Hematopoietic multipotent progenitor cell treated with erythropoietin and hydrocortisone succinate and interleukin-3 and kit ligand, for 17 days (in vitro differentiated cells): ENCODE measurements at places on chromosomes 13 and 19.

GRCh38 chr19:1237027-1237659 is 662 bp downstream of the CBARP start:
- no peak for DNase-seq

DNA sequence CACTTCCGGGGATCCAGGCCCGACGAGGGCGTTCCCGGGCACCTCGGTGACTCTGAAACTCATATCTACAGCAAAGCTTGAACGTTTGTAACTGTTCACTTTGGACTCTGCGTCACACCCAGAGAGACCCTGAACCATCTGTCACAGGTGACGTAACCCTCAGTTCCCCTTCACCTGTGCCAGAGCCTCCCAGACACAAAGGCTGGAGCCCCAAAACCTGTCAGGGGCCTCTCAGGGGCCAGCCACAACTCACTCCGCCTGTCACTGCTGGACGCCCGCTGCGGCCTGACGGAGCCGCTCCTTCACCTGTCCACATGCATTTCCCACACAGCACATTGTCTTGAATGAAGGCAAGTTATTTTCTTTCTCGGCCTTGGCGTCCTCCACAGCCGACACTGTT is 8.0 kb downstream of the RASA3 start:
- no peak for DNase-seq

- peak; percentile 74 for DNase-seq
These were observed 7.5 kb upstream of the LIN7B start for GRCh38 chr19:49106648-49107135.

DNA sequence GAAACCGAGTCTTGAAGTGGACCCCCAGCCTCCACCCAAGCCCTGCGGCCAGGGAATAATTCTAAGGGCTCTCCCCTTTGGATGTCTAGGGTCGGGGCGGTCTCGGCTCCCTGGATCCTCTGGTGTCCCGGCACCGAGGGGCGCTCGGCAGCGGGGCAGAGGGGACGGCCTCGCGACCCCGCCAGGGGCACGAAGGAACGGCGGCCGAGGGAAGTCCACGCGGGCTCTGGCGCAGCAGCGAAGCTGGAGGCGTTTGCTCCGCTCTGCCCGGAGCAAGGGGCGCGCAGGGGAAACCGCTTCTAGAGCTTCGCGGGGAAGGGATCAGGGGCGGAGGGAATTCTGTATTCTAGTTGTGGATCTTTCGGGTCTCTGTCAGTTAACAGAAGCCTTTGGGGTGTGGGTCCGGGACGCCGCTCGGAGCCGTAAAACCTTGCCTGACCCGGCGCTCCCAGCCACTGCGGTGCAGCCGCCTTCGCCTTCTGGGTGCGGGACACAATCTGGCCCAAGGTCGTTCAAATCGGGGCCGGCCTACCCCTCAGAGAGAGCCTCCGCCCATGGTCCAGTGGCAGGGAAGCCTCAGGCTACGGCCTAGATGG is 118.2 kb downstream of the KCNRG start:
- DNase-seq = no peak

GRCh38 chr19:50333235-50333736 is 4.1 kb upstream of the KCNC3 start:
- no peak for DNase-seq

GRCh38 chr13:42969565-42970172 is 22.4 kb downstream of the EPSTI1 start:
- peak; percentile 75 for DNase-seq

DNA sequence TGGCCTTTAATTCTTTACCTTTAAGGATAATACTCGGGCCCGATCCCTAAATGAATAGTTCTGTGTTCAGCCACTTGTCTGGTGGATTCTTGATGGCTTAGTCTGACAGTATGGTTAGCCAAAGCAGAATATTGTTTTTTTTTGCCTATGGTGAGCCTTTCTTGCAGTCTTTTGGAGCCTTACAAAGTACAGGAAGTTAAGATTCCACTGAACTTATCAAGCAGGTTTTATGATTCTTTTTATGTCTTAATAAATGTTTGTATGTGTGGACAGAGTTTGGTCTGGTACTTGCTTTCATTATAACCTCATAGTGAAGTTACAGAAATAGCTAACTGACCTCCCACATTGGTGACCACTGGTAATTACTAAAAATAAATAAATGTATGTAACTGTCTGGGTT is 17.1 kb downstream of the PCCA start:
- no peak for DNase-seq

- no peak for DNase-seq
These were observed 8.8 kb downstream of the IGLON5 start for GRCh38 chr19:51320280-51320657.

GRCh38 chr13:51229731-51230130 is 7.5 kb downstream of the FAM124A start:
- DNase-seq = no peak

- DNase-seq = no peak
These were observed 489 bp downstream of the CCNE1 start for GRCh38 chr19:29812080-29812880.

DNA sequence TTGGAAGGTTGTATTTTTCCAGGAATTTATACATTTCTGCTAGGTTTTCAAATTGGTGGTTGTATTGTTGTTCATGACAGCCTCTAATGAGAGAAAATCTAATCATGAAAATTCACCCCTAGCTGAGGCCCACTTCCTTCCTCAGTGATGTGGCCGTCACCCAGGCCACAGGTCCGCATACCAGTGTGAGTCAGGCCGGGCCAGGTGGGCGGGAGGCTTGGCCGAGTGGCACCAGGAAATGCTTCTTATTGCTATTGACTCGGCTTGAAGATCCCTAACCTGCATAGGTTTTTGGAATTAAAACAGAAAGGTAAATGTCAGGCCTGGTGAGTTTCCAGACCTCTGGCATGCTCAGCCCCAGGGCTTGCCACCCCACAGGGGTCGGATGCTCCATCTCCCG is 88.7 kb downstream of the SCGB2B2 start:
- DNase-seq = no peak

DNA sequence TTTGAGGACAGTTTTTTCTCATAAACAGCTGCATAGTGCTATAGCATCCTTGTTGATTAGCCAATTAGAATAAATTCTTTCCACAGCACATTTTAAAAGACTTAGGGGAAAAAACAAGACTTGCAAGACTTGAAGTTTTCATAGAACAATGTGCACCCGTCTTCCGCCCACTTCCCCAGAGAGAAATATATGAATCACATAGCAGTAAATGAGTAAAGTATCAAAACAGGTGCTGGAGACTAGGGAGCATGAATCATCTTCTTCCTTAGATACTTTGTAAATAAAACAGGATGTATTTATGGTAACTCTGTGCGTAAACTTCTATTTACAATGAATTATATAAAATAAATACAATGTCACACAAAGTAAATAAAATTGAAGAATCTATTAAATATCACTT is 75.1 kb downstream of the COL4A2 start:
- DNase-seq = no peak
